Activated CD8-positive, alpha-beta memory T cell treated with anti-CD3 and anti-CD28 coated beads for 1 hour (primary cell): ENCODE measurements at places on chromosomes 1 and 21.

GRCh38 chr1:47783638-47784496, 213.3 kb downstream of the TRABD2B start:
- no peak for DNase-seq

DNA sequence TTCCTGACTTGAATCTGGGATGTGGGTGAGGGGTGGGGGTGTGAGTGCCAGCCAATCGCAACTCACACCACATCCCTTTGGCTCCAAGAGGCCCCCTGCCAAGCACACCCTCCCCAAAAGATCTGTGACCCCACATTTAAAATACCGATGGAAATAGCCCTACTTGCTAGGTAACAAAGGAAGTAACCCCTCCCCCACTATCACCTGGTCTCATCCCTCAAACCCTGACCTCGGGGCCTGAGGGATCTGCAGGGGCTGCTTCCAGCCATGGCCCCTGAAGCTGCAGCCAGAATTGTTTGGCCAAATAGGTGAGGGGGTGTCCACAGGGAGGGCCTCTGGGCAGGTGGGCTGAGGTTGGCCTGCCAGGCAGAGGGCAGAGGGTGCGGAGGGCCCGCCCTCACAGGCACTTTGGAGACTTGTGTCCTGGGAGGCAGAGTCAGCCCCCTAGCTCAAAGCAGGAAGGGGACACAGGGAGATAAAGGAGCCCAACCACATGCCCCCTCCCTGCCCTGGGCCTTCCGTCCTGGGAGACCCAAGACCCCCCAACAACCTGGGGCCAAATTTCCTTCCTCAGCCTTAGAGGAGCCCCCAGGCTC, 37.2 kb downstream of the SDC3 start:
- DNase-seq = no peak

DNA sequence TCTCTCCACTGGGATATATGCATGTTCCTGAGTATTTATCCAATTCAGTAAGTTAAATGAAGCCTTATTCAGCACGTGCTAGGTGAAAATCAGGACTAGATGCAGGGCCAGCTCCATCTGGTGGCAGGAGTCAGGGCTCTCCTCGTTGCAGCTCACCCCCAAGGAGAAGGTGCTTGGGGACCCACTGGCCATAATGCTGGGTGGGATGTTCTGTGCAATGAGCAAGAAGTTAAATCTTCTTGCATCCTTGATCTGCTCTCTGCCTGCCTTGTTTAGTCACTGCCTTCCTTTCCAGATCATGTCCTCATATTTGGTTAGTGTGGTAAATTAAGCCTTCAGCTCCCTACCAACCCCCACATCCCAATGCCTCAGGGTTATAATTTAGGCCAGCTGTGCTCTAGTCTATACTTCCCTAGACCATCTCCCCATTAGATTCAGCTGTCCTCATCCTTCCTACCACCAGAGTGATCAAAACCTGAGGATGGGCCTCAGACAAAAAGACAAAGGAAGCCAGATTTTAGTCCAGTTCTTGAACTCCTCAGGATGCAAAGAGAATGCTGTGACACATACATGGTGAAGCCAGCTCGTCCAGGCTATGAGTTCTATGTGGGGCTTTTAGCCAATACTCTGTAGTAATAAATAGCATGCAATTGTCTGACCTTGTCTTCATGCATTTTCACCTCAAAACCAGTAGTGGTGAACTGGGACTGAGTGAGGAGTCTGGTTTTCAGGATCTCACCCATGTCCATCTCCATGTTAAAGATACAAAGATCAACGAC, 55.9 kb downstream of the SEC16B start:
- no peak for DNase-seq

DNA sequence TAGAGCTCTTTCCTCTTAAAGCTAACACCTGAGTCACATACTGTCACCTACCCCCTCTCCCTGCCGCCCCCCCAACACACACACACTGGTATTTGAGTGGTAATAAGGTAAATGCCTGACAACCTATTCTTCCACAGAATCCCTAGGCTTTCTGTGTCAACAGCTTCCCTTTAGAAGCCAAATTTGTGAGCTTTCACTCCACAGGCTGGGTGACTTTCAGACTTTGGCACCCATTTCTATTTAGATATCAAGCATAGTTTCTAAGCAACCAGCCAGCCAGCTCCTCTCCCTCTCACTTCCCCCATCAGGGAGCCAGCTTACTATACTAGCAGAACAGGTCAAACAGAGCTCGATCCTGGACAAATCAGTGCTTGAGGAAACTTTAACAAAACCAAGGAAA, 3.2 kb upstream of the C1orf74 start:
- no peak for DNase-seq

DNA sequence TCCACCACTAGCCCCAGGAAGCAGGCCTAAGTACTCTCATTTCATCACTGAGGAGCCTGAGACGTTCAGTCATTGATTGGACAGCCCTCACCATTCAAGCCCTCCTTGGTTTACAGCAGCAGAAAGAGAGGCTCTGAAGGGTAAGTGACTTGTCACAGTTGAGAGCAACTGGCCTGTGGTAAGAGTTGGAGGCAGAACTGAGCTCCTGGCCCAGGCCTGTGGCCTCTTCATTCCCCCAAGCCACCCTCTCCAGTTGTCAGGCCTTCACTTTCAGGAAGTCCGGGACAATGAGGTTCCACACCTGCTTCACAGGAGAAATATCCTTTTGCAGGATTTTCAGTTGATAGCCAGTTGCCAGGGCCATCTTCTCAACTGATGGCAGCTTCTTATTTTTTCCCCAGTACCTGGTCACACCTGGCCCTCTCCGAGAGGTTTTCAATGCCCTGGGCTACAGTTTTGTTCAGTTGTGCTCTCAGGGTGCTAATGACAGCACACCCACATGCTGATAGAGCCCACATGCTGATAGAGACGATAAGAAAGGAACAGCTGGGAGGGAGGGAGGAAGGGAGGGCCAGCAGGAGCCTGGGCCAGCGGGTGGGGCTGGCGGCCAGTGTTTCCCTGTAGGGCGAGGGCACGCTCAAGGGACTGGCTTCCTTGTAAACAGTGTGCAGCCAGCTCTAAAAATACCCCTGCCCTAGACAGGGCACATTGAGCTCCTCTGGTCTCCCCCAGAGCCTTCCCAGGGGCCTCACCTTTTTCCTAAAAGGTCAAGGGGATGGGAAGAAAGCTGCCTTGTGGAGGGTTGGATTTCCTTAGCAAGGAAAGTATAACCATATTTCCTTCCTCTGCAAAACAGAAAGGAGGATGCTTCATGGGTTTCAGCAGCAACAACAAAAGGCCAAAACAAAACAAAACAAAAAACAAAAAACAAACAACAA, 112.7 kb upstream of the JUN start:
- DNase-seq = no peak
